ENCODE measurements at places on chromosomes 6 and 20.

GRCh38 chr6:37077905-37078296, 72.4 kb downstream of the FGD2 start:
- no peak for DNase-seq

DNA sequence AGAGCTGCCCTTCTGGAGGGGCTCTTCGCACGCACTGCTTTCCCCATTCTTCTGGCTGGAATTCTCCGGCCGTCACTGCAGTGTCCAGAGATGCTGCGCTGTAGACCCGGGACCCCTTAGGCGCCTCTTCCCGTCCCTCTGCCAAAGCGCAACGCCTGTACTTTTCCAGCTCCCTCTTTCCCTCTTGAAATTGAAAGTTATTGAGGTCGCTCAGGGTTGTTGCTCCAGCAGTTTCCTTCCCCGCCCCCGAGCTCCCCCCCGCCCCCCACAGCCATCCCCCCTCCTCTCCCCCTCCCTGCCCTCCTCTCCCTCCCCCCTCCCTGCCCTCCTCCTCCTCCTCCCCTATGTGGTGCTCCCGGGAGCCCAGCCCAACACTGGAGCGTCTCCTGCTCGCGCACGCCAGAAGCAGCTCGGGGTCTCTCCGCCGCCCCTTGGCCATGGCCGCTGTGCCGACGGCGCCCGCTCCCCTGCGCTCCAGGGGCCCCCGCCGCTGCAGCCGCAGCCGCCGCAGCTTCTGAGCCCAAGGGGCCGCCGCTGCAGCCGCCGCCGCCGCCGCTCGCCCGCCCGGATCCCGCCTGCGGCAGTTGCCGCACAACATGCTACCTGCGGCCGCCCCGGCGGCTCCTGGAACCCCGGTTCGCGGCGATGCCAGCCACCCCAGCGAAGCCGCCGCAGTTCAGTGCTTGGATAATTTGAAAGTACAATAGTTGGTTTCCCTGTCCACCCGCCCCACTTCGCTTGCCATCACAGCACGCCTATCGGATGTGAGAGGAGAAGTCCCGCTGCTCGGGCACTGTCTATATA, at the start of gene RSPO3:
Gene RSPO3 (plus strand): TSS at position 374 of the 804 bp plus-strand sequence. CDS start 522 bp downstream, outside the sequence.
- no peak for DNase-seq

GRCh38 chr6:56480246-56480645, 162.4 kb downstream of the DST start:
- DNase-seq, result no peak

GRCh38 chr6:22208026-22208425, 88.8 kb downstream of the PRL start:
- no peak for DNase-seq

- DNase-seq, result no peak
Observed at GRCh38 chr6:73041051-73041450, 184.2 kb downstream of the KHDC1L start.

All from erythroblast (primary cell).